Neural crest cell (in vitro differentiated cells): ENCODE measurements at places on chromosomes 16 and 17. TPM values are rescaled to one million over a fixed set of nuclear protein-coding genes. Genes with fewer than 3 reads are reported as not detected.

DNA sequence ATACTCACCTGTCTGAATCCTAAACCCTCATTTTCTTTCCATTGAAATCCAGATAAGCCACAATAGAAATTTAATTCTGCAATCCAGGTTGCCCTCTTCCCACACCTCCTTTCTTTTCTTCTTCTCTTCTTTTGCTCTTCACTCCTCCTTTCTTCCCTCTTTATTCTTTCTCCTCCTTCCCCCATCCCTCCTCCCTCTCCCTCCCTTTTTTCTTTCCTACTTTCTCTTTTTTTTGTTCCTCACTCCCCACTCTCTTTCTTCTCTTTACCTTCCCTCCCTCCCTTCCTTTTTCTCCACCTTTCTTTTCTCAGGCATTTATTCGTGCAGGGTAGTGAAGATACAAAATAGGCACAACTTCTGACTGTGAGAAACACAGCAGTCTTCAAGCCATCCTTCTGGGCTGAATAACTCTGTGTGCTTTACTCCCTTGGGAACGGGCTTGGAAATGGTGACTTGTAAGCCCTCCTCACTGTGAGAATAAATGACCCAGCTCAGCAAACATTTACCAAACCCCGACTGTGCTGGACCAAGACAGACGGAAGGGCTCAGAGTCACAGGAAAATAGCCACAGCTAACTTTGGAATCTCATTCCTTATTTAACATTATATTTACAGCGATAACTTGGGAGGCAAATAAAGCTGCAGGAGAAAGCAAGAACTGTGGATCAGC, 140.8 kb downstream of the HAPSTR1 start:
- peaks cover 11% of the 10 kb centered on the region for H3K27me3 ChIP-seq
- no peak overlapping the region for H3K27ac ChIP-seq
- H3K4me1 ChIP-seq = no peaks in the 10 kb centered on the region

DNA sequence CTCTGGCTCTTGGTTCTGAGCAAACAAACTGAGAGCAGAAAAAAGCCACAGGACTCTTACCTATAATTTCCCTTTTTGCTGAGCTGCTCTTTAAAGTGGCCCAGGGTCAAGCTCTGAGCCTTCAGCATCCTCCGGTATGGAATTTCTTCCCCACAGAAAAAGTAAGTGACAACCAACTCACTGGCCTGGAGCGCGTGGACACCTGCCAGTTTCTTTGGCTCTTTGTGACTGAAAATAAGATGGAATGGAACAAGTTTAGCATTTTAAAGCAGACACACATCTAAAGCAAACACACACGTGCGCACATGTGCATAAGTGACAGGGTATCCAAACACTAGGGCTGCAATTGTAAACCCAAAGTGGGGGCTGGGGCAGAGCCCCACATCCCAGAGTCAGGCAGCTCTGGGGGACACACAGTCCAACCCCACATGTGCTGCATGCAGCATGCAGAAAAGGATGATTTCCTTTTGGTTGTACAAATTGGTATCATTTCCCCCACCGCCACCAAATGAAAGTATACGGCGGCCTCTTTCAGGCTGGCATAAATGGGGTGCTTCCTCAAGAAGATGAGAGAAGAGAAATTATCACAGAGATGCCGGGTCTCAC, 27.5 kb downstream of the AXIN2 start:
- DNase-seq = no peak
- peaks cover 59% of the 10 kb centered on the region for H3K4me1 ChIP-seq
- peaks cover 36% of the 10 kb centered on the region for H3K36me3 ChIP-seq
- H3K27me3 ChIP-seq = no peaks in the 10 kb centered on the region
- no peak overlapping the region for H3K4me3 ChIP-seq

GRCh38 chr16:54062361-54063278, 224.0 kb downstream of the IRX3 start:
- no peaks in the 10 kb centered on the region for H3K36me3 ChIP-seq
- H3K4me3 ChIP-seq = no peak overlapping the region
- no peak overlapping the region for H3K27ac ChIP-seq
- H3K27me3 ChIP-seq = peaks cover 6% of the 10 kb centered on the region
- H3K4me1 ChIP-seq = peaks cover 32% of the 10 kb centered on the region

- H3K36me3 ChIP-seq = no peaks in the 10 kb centered on the region
- no peak overlapping the region for H3K4me3 ChIP-seq
- H3K4me1 ChIP-seq = peaks cover 11% of the 10 kb centered on the region
- H3K27ac ChIP-seq = no peak overlapping the region
- peaks cover 4% of the 10 kb centered on the region for H3K27me3 ChIP-seq
Observed at GRCh38 chr17:81245665-81246342, 6.7 kb downstream of the NDUFAF8 start.

- no peak overlapping the region for H3K4me3 ChIP-seq
- peaks cover 15% of the 10 kb centered on the region for H3K4me1 ChIP-seq
- DNase-seq = no peak
- no peaks in the 10 kb centered on the region for H3K27me3 ChIP-seq
Observed at GRCh38 chr17:82444941-82445521, 5.5 kb downstream of the CYBC1 start.

DNA sequence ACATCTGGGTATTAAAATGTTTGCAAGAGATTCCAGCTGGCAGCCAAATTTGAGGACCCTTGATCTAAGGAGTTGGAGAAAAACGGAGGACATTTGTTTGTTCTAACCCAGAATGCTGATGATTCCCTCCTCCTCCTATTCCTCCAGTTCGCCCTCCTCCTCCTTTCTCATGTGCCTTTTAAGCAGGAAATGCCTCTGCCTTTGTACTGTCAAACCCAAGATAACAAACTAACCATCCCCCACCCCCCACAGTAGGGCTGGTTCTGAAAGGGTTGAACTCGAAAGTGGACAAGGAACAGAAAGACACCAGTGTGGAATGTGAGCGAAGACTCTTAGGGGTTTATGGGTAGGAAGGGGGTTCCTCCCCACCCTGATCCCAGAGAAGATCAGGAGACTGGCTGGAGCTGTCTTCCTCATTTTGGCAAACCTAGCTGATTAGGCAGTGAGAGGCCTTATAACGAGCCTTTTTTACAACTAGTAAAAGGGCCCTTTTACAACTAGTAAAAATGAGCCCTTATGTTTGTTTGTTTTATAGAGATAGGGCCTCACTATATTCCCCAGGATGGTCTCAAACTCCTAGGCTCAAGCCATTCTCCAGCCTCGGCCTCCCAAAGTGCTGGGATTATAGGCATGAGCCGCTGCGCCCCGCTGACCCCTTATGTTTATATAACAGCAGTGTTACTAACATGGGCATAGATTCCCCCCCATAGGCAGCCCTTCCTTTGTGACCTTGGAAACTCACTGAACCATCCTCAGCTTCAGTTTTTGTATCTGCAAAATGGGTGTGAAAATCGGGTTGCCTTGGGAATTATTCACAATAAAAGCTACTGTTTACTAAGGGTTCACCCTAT, 975 bp downstream of the CHD9 start:
- peaks cover 28% of the 10 kb centered on the region for H3K4me1 ChIP-seq
- no peaks in the 10 kb centered on the region for H3K27me3 ChIP-seq
- H3K4me3 ChIP-seq = peak overlapping the region; percentile 93
- H3K36me3 ChIP-seq = no peaks in the 10 kb centered on the region
- no peak for DNase-seq

DNA sequence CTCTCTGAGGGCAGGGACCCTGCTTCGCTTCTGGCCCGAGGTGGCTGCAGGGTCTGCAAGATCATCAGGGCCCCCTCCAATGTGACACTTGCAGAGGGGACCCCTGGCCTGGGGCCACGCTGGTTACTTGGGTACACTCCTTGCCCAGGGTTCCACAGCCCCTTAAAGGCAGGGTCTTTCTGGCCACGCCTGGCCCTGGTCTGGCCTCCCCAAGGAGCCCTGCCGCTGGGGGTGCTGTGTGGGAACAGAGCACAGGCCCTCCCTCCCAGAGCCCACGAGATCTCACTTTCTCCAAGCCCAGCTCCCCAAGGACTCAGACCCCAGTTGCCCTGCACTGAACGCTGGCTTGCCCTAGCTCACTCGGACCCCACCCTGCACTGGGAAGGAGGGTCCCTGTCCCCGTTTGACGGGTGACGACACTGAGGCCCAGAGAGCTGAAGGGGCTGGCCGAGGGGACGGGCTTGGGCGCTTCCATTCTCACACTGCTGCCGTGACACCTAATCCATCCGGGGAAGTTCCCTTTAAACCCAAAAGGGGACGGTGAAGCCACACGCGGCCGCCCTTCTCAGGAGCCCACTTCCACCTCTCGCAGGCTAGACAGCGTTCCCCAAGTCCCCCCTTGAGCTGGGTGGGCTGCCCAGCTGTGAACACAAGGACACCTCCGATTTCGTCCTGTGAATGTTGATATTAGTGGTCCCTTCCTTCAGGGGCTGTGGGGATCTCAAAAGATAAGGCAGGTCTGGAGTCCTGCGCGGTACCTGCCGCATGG, 26.9 kb upstream of the OSGIN1 start:
- H3K27me3 ChIP-seq = no peaks in the 10 kb centered on the region
- no peak for DNase-seq
- H3K36me3 ChIP-seq = peaks cover 4% of the 10 kb centered on the region
- no peak overlapping the region for H3K4me3 ChIP-seq
- peak overlapping the region; percentile 78 for H3K27ac ChIP-seq
- peaks cover 22% of the 10 kb centered on the region for H3K4me1 ChIP-seq

ESRP2 gene
- 0.09 and 0.23 TPM in 2 replicates for total RNA-seq

ZFPM1 gene
- 11.1 and 11.2 TPM in 2 replicates for total RNA-seq

SLC22A31 gene
- 1.3 and 1.4 TPM in 2 replicates for total RNA-seq

TPSG1 gene
- total RNA-seq = not detected in 2 replicates

NFAT5 gene
- 25.6 and 28.8 TPM in 2 replicates for total RNA-seq

MYOCD gene
- total RNA-seq = 0.09 and 0.23 TPM in 2 replicates

YBX2 gene
- total RNA-seq = 0.54 and 0.96 TPM in 2 replicates
